ENCODE measurements at places on chromosomes 16 and 17.

DNA sequence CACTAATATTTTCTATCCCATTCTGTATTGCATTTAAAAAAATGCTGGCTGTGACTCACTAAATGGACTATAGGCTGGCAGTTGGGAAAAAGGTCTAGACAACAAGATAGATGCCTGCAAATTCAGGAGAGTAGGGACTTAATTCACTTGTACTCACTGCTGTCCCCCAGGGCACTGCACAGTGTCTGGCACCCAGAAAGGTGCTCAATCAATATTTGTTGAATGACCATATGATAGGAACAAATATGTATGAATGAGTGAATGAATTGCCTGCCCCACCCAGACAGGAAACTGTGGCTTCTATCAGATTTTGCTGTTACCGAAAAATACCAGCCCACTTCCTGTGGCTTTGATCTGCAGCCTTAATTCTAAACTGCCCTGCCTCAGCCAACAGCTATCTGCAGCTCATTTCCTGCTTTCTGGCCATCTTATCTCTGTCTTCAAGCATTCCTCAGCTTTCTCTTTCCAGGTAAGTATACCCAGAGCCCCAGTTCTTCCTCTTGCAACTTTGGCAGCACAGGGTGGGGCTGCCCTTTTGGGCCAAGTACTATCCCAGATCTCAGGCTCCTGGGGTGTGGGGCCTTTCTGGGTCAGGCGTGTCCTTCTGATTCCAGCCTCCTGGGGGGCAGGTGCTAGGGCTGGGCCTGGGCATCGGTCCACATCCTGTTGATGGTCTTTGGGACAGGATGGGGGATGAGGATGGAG lies 15.3 kb upstream of the TNS4 start:
- DNase-seq, result no peak

DNA sequence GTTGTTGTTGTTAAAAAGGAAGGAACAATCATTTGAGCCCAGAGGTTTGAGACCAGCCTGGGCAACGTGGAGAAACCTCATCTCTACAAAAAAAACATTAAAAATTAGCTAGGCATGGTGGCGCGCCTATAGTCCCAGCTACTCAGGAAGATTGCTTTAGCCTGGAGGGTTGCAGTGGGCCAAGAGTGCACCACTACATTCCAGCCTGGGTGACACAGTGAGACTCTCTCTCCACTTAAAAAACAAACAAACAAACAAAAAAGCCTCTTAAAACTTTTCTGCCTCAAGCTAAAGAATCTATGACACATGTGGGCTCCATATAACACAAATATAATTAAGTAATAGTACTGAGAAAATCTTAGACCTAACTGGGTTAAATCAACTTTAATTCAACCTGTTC lies 12.5 kb downstream of the MBTPS1 start:
- DNase-seq, result no peak

GRCh38 chr17:51672065-51672464 lies 411.7 kb downstream of the UTP18 start:
- DNase-seq, result no peak

DNA sequence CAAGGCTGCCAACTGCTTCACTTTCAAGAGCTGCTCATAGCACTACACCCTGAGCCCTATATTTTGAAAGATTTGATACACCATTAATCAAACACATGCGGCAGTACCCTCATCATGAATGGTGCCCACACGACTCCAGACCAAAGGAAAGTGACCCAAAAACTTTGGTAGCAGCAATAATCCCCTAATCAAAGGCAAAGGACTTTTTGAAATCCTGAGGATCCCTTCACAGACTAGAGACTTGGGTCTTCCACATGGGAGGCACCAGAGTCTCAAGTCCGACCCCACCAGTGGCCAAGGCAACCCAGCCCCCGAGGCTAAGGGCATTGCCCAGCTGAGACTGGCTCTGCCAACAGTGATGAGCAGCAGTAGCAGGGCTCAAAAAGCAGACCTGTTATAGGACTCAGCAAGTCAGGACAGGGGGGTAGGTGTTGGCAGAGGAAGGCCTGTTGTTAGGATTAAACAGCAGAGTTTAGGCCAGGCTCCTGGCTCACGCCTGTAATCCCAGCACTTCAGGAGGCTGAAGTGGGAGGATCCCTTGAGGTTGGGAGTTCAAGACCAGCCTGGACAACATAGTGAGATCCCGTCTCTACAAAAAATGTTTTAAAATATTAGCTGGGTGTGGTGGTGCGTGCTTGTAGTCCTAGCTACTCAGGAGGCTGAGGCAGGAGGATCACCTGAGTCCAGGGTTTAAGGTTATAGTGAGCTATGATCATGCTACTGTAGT lies 3.2 kb downstream of the TRIM25 start:
- no peak for DNase-seq

- DNase-seq, result no peak
These were observed 65.8 kb downstream of the RMI2 start for GRCh38 chr16:11411059-11411550.

DNA sequence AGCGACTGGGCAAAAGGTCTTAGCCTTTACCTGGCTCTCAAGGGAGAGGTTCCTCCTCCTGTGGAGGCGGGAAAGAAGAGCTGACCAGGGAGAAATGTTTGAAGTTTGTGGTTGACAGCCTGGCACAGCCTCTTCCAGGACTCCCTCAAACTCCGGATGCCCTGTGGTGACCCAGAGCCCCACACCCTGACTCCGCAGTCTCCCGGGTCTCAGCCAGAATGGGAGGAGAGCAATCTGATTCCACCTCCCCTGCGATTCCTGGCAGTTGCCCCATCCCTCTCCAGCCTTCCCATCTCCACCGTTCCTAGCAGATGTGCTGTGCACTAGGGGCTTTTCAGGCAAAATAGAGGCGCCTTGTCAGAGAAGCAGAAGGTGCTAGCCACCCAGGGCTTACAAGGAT lies 5.5 kb upstream of the DNAI2 start:
- DNase-seq, result no peak

DNA sequence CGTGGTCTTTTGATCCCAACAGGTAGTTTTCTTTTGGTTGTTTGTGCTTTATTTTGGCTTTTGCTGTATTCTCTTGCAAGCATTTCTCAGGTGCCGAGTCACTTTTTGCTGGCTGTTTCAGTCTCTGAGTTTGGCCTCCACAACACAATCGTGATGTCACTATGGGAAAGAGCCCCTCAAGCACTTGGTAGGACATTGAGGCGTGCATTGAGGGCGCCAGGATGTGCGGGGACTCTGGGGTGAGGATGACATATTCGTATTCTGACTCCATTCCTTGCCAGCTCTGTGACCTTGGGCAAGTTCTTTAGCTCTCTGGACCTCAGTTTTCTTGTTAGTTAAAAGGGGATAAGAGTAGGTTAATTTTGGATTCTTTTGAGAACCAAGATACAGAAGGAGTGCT lies 13.0 kb downstream of the KSR1 start:
- DNase-seq, result no peak

- DNase-seq, result no peak
These were observed 445.3 kb upstream of the TOM1L1 start for GRCh38 chr17:54455251-54455868.

DNA sequence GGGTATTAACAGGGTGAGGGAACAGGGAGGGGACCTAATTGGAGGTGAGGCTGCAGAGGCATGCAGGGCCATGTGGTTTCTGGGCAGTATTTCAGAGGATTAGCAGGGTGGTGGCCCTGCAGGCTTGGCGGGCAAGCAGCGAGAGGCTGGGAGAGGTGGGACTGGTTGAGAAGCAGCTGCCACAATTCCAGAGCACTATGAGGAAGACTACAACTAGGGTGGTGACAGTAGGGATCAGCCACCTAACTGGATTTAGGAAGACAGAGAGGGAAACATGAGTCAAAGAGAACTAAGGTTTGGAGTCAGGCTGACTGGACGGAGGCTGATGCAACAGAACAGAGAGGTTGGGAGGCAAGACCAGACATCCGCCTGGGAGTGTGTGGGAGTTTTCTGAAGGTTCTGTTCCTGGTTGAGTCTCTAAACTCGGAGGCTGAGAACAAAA lies 12.3 kb downstream of the ALOXE3 start:
- no peak for DNase-seq

- DNase-seq, result no peak
These were observed 52.2 kb downstream of the NDE1 start for GRCh38 chr16:15701975-15702970.

DNA sequence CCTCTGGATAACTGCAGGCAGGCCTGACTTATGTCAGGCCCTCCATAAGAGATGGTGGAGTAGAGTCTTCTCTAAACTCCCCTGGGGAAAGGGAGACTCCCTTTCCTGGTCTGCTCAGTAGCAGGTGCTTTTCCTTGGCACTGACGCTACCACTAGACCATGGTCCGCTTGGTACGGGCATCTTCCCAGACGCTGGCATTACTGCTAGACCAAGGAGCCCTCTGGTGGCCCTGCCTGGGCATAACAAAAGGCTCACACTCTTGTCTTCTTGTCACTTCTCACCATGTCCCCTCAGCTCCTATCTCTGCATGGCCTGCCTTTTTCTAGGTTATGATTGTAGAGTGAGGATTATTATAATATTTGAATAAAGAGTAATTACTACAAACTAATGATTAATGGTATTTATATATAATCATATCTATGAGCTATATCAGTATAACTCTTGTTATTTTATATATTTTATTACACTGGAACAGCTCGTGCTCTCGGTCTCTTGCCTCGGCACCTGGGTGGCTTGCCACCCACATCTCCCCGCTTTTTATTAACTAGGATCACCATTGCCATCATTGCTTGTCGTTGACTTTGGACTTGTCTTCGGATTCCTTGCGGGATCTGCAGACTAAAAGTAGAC lies 59.8 kb upstream of the ARL4D start:
- DNase-seq, result no peak

Measured in stimulated activated CD4-positive, alpha-beta T cell treated with anti-CD3 and anti-CD28 coated beads, TNF-alpha, amount 100 ng/mL, for 24 hours (primary cell).